Endothelial cell (in vitro differentiated cells): ENCODE measurements at places on chromosomes 2 and 18. TPM values are rescaled to one million over a fixed set of nuclear protein-coding genes. Genes with fewer than 3 reads are reported as not detected.

Gene RGPD6
- 26.3 TPM for total RNA-seq

Gene SP5
- 9.3 TPM for total RNA-seq

- H3K4me3 ChIP-seq = no peak overlapping the region
- no peak overlapping the region for H3K27ac ChIP-seq
- H3K27me3 ChIP-seq = peaks cover 2% of the 10 kb centered on the region
- DNase-seq = no peak
These were observed 55.9 kb downstream of the CACNB4 start for GRCh38 chr2:152042636-152043615.

DNA sequence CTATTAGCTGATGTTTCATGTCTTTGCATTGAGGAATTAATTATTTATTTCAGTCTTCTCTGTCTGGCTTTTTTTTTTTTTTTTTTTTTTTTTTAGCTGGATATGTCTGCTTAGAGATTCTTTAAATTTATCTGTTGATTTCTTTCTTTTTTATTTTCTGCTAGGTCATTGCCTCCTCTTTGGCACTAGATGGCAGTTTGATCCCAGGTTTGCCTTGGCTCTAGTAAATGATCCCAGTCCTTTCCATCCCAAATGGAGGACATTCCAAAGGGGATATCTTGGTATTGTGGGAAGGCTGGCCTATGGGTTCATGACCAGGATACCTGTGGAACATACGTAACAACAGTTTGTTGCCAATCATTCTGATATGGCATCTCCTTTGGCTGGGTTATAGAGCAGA lies 339.5 kb upstream of the GCFC2 start:
- H3K27me3 ChIP-seq = no peaks in the 10 kb centered on the region
- no peak overlapping the region for H3K27ac ChIP-seq
- no peak for DNase-seq
- H3K36me3 ChIP-seq = no peaks in the 10 kb centered on the region

- no peaks in the 10 kb centered on the region for H3K36me3 ChIP-seq
- no peaks in the 10 kb centered on the region for H3K4me1 ChIP-seq
- no peak for DNase-seq
- H3K27me3 ChIP-seq = no peaks in the 10 kb centered on the region
- H3K4me3 ChIP-seq = no peak overlapping the region
- H3K27ac ChIP-seq = no peak overlapping the region
These were observed 868.5 kb downstream of the RNF144A start for GRCh38 chr2:7785700-7786099.

GRCh38 chr2:215693193-215693998 lies 257.5 kb upstream of the FN1 start:
- H3K36me3 ChIP-seq = no peaks in the 10 kb centered on the region
- no peak overlapping the region for H3K4me3 ChIP-seq
- no peak overlapping the region for H3K27ac ChIP-seq
- H3K27me3 ChIP-seq = no peaks in the 10 kb centered on the region

GRCh38 chr18:54116541-54117257 lies 107.8 kb downstream of the MBD2 start:
- no peaks in the 10 kb centered on the region for H3K36me3 ChIP-seq
- H3K4me1 ChIP-seq = peaks cover 8% of the 10 kb centered on the region
- no peak for DNase-seq
- H3K27me3 ChIP-seq = peaks cover 2% of the 10 kb centered on the region

DNA sequence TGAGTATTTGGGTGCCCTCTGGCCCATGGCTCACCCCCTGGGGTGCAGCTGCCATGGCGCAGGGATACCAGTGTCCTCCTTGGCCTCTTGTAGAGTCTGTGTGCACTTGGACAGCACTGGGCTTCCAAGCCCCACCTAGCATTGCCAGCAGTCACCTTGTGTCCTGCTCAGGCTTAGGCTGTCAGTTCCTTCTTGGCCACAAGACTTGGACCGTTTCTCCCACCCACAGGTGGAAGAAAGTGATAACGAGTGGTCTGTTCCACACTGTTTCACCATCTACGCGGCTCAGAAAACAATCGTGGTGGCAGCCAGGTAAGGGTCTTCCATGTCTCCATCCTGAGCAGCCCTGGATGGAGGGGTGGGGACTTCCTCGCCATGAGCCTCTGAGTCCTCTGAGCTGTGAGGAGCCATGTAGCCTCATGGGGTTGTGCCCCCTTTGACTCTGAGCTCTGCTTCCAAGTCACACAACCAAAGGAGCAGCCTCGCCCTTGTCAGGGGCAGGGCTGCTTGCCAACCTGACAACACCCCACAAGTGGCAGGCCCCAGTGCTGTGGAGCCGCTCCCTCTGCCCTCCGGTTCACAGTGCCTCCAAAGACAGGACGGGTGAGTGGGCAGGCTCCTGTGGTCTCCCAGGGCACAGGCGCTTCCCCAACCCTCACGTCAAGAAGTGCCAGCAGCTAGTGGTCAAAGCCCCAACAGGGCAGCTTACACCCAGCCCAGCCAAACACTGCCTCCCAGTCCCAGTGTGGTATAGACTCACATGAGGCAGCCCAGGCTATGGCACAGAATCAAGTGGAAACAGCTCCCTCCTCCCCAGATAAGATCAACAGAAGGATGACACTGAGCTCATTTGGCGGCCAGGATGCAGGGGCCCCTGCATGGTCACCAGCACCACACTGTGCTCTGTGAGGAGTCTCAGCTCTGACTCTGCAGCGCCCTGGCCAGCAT lies 18.4 kb downstream of the STK25 start:
- H3K36me3 ChIP-seq = peaks cover 11% of the 10 kb centered on the region
- H3K27me3 ChIP-seq = peaks cover 8% of the 10 kb centered on the region
- H3K4me3 ChIP-seq = no peak overlapping the region
- DNase-seq = no peak
- no peak overlapping the region for H3K27ac ChIP-seq
- no peaks in the 10 kb centered on the region for H3K4me1 ChIP-seq
